ENCODE measurements at places on chromosomes 4 and X. TPM values are rescaled to one million over a fixed set of nuclear protein-coding genes. Genes with fewer than 3 reads are reported as not detected.

The ARX gene
- total RNA-seq: not detected

The SMIM10 gene
- 10.4 TPM for total RNA-seq

The HS3ST1 gene
- 1.2 TPM for total RNA-seq

The DCLK2 gene
- total RNA-seq: 6.2 TPM

The FRG1 gene
- total RNA-seq: 37.9 TPM

The SPANXA2 gene
- not detected for total RNA-seq

The MAGEB16 gene
- total RNA-seq: not detected

The ZNF732 gene
- total RNA-seq: not detected

The SLC9A6 gene
- 17.4 TPM for total RNA-seq

The GPR119 gene
- total RNA-seq: not detected

The CLCN4 gene
- 2.6 TPM for total RNA-seq

The MTMR8 gene
- total RNA-seq: 2.5 TPM

The VSIG4 gene
- 434 TPM for total RNA-seq

The CT55 gene
- total RNA-seq: not detected

The ARR3 gene
- not detected for total RNA-seq

The RPS6KA6 gene
- 0.49 TPM for total RNA-seq

The MCTS1 gene
- total RNA-seq: 27.0 TPM

The PDK3 gene
- 19.8 TPM for total RNA-seq

The HTR2C gene
- total RNA-seq: not detected

The SLC25A53 gene
- total RNA-seq: 10.6 TPM

The F8A2 gene
- total RNA-seq: 2.0 TPM

The CNGA1 gene
- total RNA-seq: 0.16 TPM

The TMEM35A gene
- total RNA-seq: 0.38 TPM

The ABCB7 gene
- 45.4 TPM for total RNA-seq

The CDKL5 gene
- total RNA-seq: 4.9 TPM

The ANAPC10 gene
- 30.7 TPM for total RNA-seq

The C4orf51 gene
- not detected for total RNA-seq

The SMIM9 gene
- total RNA-seq: not detected

The CLTRN gene
- total RNA-seq: 0.34 TPM

The LPAR4 gene
- 0.82 TPM for total RNA-seq

The FAT1 gene
- 75.6 TPM for total RNA-seq

The CYSLTR1 gene
- total RNA-seq: 8.5 TPM

The CENPVL1 gene
- not detected for total RNA-seq

The CBLL2 gene
- total RNA-seq: not detected

The RNF212 gene
- total RNA-seq: 6.4 TPM

The PSAPL1 gene
- not detected for total RNA-seq

The SOWAHD gene
- not detected for total RNA-seq

The SMAD1 gene
- 27.3 TPM for total RNA-seq

The SYTL5 gene
- not detected for total RNA-seq

The TBC1D9 gene
- 57.1 TPM for total RNA-seq

The TMEM255A gene
- not detected for total RNA-seq

The MND1 gene
- not detected for total RNA-seq

The SLC10A4 gene
- not detected for total RNA-seq

The SSX1 gene
- total RNA-seq: not detected

The RAB9B gene
- 2.0 TPM for total RNA-seq

The GAB1 gene
- 41.3 TPM for total RNA-seq

The NEXMIF gene
- total RNA-seq: 0.22 TPM

Measured in subcutaneous adipose tissue (tissue), 4 donors.